ENCODE measurements at places on chromosomes 3 and 15.

GRCh38 chr15:69941706-69942495 is 155.8 kb downstream of the TLE3 start:
- DNase-seq, result no peak

DNA sequence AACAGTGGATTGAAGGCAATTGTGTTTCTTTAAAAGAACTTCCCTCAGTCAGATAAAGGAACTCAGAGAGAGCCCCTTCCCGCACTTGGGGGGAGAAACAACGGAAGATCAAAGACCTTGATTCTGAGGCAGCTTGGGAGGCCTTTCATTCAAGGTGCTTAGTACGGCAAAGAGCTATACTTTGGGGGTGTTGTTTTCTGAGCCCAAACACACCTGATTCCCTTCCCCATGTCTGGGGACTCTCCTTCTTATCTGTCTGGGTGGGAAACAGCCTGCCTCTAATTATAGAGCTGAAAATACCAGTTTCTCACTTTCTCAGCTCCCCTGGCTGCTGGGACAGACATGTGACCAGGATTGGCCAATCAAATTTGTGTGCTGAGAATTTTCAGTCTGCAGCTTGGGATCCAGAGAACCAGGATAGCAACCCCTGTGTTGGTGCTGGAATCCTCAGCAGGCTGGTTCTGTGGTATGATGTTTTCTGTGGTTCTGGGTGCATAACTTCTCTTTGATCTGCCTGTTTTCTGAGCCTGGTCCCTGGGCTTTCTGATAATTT is 19.4 kb upstream of the IQCF6 start:
- DNase-seq, result peak; percentile 6

DNA sequence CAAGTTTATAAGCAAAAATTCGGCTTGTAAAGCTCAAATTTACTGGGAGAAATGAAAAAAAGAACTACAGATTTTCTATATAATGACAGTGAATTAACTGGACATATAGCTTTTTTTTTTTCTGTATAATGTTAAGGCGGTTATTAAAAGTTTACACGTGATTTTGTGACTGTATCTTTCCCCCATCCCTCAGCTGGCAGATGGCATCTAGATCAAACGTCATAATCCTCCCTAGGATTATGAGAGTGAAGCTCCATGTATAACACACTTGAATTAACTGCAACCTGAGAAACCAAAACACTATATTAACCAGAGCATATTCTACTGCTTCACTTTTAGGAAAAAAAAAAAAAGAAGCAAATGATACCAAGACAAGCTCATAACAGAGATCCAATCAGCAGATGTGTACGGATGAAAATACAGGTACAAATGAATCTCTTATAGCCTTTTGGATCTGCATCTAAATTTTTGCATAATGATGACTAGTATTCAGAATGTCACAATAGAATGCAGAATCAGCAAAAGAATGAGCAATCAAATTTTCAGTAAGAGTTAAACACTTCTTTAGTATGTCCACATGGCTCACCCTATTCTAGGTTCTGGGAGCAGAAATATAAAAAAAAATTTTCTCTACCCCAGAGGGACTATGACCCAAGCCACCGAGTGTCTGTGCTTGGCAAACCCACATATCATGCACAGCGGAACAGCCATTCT is 12.4 kb downstream of the MOBP start:
- DNase-seq, result no peak

DNA sequence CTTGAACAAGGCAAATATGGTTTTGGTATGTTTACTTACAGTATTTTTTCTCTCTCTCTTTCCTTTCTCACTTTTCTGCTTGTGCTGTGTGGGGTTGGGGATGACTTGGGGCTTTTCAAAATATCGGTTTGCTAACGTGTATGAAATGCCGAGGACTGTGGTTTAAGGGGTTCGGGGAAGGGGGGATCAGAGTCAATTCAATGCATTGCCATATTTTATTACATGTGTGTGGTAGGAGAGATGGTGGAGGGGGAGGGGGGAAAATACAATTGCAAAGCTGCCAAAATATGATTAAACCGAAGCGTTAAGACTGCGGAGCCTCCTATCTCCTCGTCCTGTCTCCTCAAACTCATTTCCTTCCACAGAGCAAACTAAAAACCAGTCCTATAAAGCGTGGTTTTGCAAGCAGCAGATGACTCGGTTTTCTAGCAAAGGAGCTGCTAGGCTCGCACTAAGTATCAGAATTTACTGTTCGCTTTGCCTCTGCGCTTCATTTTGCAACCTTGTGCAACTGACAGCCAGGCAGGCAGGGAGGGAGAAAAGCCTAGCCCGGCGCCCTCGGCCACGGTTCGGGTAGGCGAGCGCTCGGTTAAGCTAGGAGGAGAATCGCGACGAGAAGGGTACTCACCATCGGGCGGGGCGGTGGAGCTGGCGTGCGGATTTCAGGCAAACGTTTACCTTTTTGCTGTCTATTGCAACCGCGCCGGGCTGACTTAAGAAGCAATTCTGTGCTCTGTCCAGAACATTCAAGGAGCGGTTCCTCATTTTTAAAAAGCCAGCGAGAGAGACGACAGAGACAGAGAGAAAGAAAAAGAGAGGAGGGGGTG is 4.0 kb upstream of the NR2F2 start:
- peak; percentile 71 for DNase-seq

- no peak for DNase-seq
Measured at GRCh38 chr3:61226166-61226686, 25.0 kb downstream of the FHIT start.

Measured in choroid plexus epithelial cell (primary cell).